ENCODE measurements at places on chromosomes 4 and X.
A peak's percentile ranks its signal among the peaks of the same experiment; 100 is the strongest.

DNA sequence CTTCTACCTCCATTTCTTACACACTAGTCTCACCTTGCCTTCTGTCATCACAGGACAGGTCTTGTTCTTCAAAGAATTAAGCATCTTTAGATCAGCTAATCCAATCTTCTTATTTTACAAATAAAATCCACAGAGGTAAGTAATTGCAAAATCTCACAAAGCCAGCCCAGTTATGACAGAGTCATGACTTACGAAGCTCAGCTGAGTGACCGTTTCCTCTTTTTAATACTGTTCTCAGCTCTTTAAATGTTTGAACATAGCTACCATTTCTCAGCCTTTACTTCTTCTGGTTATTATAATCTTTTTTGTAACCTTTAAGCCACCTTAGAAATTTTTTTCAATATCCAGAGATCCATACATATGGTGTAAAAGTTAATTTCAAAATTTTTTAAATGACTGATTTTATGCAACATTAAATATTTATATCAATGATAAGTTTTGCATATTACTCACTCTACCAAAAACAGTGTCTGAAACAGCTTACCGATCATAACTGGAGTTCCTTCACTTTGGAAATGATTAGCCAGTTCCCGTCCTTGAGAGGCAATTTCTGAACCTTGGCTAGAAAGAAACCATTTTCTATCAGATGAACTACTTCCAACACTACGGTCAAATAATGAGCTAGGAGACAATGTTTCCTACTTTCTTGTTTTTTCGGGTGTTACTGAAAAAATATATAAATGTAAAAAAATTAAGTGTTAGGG, 8.8 kb downstream of the ANKRD37 start:
- no peak for DNase-seq
- H3K27me3 ChIP-seq, result no peaks in the 10 kb centered on the region
- H3K36me3 ChIP-seq, result peaks cover 33% of the 10 kb centered on the region
- H3K4me3 ChIP-seq, result no peak overlapping the region
- H3K27ac ChIP-seq, result peak overlapping the region; percentile 3

DNA sequence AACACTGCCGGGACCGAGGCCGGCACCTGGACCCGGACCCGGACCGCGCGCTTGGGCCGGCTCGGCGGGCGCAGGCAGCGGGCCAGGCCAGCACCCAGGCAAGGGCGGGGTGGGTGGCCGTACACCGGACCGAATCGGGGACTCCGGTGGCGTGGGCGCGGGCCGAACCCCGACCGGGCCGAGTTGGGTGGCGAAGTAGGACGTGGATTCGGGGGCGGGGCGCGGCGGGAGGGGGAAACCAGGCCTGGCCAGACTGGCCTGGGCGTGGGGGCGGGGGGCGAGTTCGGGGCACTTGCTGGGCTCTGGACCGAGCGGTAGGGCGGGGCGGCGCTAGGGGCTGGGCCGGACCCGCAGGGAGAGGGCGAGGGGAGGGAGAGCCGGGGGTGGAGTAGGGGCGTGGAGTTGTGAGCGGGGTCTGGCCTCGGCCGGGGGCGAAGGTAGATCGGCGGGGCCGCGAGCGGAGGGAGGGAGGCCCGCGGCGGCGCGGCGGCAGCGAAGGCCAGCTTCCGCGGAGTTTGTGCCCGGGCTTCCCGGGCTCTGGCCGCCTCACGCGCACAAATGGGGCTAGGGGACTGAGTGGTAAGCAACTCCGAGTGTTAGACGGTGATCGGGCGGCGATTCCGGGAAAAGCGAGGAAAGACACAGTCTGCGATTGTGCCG, 1.8 kb upstream of the BCORL1 start:
- H3K4me3 ChIP-seq, result no peak overlapping the region
- no peak overlapping the region for H3K27ac ChIP-seq
- H3K36me3 ChIP-seq, result no peaks in the 10 kb centered on the region
- H3K27me3 ChIP-seq, result no peaks in the 10 kb centered on the region
- peak; percentile 40 for DNase-seq
- H3K4me1 ChIP-seq, result peaks cover 21% of the 10 kb centered on the region

DNA sequence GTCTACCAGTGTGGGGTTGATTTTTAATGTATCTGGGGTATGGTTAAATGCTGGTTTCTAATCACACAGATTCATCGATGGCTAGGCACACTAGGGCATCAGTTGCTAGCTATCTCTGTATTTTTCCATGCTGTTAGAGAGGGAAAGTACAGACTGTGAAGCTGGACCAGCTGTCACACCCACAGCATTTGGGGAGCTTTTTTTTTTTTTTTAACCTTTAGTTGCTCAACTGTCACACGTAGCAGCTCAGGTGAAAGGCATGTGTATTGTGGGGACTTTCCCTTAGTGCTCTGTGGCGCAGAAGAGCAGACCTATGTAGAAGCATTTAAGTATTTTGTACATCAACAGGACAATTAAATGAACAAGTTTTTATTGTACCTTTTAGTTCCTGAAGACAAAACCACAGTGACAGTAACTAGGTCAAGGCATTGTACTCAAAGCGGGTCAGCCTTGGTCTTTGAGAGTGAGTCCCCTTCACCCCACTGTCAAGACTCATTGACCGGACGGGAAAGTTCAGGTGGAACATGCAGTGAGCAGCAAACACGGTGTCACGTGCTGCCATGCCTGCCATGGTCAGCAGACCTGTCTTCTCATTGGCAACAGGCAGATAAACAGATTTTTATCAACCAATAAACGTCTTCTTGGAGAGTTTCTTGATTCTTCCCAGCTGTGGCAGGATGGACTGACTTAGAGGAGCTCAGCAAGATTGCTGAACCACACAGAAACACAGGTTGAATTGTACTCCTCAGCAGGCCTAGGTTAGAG, 65.3 kb downstream of the CASP3 start:
- H3K36me3 ChIP-seq, result peaks cover 6% of the 10 kb centered on the region
- H3K27ac ChIP-seq, result no peak overlapping the region
- H3K27me3 ChIP-seq, result no peaks in the 10 kb centered on the region
- H3K4me3 ChIP-seq, result no peak overlapping the region
- DNase-seq, result no peak

DNA sequence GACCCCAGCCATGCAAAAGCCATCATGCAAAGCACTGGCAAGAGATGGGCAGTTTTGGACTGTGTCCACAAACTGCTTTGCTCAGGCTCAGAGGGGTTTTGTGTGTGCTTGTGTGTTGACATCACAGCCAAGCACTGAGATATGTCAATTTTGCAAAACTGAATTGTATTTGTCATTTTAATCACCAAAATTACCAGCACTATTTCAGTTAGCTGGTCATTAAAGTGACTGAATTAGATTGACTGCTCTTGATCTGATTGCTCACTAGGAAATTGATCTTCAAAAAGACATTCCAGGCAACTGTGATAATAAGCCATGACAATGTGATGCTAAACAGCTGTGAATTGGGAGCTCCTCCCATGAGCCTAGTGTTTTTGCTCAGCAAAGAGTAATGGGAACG, 337.3 kb upstream of the GNPDA2 start:
- H3K27me3 ChIP-seq, result no peaks in the 10 kb centered on the region
- H3K4me3 ChIP-seq, result no peak overlapping the region
- no peaks in the 10 kb centered on the region for H3K4me1 ChIP-seq
- no peaks in the 10 kb centered on the region for H3K36me3 ChIP-seq
- no peak for DNase-seq
- no peak overlapping the region for H3K27ac ChIP-seq

DNA sequence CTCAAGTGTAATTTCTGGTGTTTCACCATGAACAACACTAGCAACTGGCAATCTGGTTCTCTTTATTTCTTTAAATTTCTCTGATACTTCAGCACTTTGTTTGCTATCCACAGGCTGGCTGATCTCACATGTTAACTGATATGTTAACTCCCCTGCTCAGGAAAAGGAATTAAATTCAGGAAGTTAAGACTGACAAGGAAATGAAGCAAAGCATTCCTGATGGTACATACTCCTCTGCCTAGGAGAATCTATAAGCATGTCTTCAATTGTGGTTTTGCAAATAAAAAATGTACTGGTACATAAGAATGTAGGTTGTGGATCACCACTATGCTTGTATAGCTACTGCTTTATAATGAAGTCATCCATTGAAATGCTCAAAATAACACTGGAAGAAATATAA, 1119.2 kb upstream of the INTU start:
- DNase-seq, result no peak
- no peak overlapping the region for H3K4me3 ChIP-seq
- H3K4me1 ChIP-seq, result no peaks in the 10 kb centered on the region
- no peaks in the 10 kb centered on the region for H3K27me3 ChIP-seq

DNA sequence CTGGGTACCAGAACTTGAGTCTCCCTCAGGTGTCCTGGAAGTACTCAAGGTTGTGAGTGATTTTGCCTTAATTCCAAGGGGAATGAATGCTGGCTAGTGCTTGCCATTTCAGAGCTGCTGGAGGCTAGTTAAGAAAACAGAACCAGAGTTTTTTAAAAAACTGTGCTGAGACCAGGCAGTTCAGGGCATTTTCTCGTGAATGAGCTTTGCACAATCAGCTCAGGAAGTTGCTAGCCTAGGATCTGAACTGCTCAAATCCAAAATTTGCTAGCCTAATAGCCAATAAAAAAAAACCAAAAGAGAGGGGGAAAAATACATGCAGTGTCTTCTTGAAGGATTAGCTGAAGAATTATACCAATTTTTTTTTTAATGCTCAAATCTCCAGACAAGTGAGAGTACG, 292.7 kb downstream of the FBXW7 start:
- H3K4me1 ChIP-seq, result peaks cover 10% of the 10 kb centered on the region
- peaks cover 15% of the 10 kb centered on the region for H3K27me3 ChIP-seq
- H3K27ac ChIP-seq, result no peak overlapping the region
- H3K36me3 ChIP-seq, result no peaks in the 10 kb centered on the region
- no peak for DNase-seq

DNA sequence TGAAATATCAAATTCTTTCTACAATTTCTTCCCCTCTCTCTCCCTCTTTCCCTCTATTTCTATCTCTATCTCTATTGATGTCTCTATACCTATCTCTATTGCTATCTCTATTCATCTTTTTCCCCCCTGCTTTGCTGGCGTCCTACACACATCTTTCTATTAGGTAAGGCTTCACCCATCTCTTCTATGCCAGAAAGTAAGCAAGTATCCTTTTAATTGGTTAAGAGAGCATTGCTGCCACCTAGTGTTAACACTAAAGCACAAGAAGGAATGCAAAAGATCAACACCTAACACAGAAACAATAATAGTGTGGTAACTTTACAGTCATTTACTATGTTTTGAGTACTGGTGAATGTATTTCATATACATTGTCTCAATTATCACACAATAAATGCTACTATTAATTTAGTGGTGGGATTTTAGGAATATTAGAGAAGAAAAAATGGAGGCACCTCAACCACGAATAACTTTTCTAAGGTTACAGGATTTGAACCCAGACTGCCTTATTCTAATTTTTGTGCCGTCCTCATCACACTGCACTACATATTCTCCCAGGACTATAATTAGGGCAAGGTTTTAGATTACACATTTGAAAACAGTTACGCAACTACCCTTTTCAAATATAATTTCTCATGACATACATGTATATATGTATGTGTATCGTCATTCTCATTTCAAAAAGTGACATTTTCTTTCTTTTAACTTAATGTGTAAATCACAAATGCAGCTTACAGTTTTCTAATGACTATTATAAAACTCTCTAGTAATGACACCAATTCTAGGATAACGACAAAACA, 3.7 kb upstream of the C4orf36 start:
- H3K36me3 ChIP-seq, result no peaks in the 10 kb centered on the region
- peaks cover 9% of the 10 kb centered on the region for H3K4me1 ChIP-seq
- H3K4me3 ChIP-seq, result no peak overlapping the region
- no peak overlapping the region for H3K27ac ChIP-seq
- H3K27me3 ChIP-seq, result peaks cover 17% of the 10 kb centered on the region

DNA sequence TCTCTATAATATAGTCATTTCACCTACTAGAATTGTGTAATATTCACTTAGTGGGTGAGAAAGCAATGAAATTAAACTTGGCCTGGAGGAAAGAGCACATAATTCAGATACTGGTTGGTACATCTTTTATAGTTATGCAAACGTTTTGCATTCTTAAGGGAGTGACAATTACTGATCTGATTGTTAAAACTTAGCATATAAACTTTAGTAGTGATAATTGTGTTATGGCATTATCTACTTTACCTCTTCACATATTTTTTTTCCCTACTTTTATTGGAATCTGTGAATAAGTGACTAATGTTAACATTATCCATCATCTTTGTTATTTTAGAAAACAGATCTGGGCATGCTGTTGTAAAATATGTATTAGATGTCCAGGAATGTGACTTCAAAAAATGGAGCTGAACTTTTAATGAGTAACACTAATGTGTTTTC, 217.4 kb upstream of the GIMD1 start:
- DNase-seq, result no peak
- H3K27ac ChIP-seq, result no peak overlapping the region
- no peaks in the 10 kb centered on the region for H3K4me1 ChIP-seq
- H3K36me3 ChIP-seq, result no peaks in the 10 kb centered on the region
- no peak overlapping the region for H3K4me3 ChIP-seq

GRCh38 chrX:16712548-16713155, at the start of gene CTPS2:
Gene CTPS2, minus strand, starts transcription at chrX:16712669. Its CDS starts 9,767 bp downstream, at chrX:16702902.
- H3K4me1 ChIP-seq, result peaks cover 19% of the 10 kb centered on the region
- peaks cover 1% of the 10 kb centered on the region for H3K36me3 ChIP-seq
- H3K27me3 ChIP-seq, result no peaks in the 10 kb centered on the region
- DNase-seq, result peak; percentile 63
- H3K4me3 ChIP-seq, result peak within 1 kb of the TSS; percentile 78

GRCh38 chr4:78150543-78150864, 93.4 kb downstream of the FRAS1 start:
- no peak overlapping the region for H3K27ac ChIP-seq
- no peaks in the 10 kb centered on the region for H3K36me3 ChIP-seq
- H3K27me3 ChIP-seq, result peaks cover 17% of the 10 kb centered on the region
- H3K4me3 ChIP-seq, result no peak overlapping the region
- no peaks in the 10 kb centered on the region for H3K4me1 ChIP-seq

GRCh38 chrX:33605997-33606396, 394.6 kb upstream of the DMD start:
- no peak overlapping the region for H3K4me3 ChIP-seq
- H3K36me3 ChIP-seq, result no peaks in the 10 kb centered on the region
- no peak for DNase-seq
- no peaks in the 10 kb centered on the region for H3K27me3 ChIP-seq
- no peaks in the 10 kb centered on the region for H3K4me1 ChIP-seq
- no peak overlapping the region for H3K27ac ChIP-seq

GRCh38 chr4:17203797-17204196, 305.4 kb upstream of the LDB2 start:
- no peaks in the 10 kb centered on the region for H3K36me3 ChIP-seq
- peaks cover 11% of the 10 kb centered on the region for H3K27me3 ChIP-seq
- H3K4me1 ChIP-seq, result no peaks in the 10 kb centered on the region
- no peak for DNase-seq
- no peak overlapping the region for H3K4me3 ChIP-seq
- H3K27ac ChIP-seq, result no peak overlapping the region

- no peaks in the 10 kb centered on the region for H3K36me3 ChIP-seq
- peaks cover 62% of the 10 kb centered on the region for H3K27me3 ChIP-seq
- H3K4me1 ChIP-seq, result peaks cover 3% of the 10 kb centered on the region
- H3K4me3 ChIP-seq, result no peak overlapping the region
These were observed 26.4 kb upstream of the FGFBP2 start for GRCh38 chr4:15989424-15989823.

DNA sequence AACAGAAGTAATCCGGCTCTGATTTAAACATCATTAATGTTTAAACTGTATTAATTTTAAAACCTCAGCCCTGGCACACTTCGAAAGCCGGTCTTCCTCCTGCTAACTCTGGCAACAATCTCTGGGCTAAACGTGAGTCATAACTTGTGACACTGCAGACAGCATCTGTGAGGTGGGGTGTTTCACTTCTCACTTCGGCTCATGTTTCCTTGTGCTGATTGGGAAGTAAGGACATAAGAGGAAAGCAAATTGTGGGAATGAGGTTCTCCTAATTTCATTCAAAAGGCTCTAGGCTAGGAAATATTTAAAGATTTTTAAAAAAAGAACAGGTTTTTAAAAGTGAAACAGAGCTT, 139.9 kb upstream of the USP9X start:
- no peaks in the 10 kb centered on the region for H3K27me3 ChIP-seq
- H3K4me1 ChIP-seq, result no peaks in the 10 kb centered on the region
